ENCODE measurements at places on chromosomes 6 and 20.

- no peak for DNase-seq
Observed at GRCh38 chr20:56417911-56418310, 5.9 kb downstream of the CASS4 start.

GRCh38 chr6:142883011-142883410, 62.0 kb downstream of the HIVEP2 start:
- peak; percentile 26 for DNase-seq

DNA sequence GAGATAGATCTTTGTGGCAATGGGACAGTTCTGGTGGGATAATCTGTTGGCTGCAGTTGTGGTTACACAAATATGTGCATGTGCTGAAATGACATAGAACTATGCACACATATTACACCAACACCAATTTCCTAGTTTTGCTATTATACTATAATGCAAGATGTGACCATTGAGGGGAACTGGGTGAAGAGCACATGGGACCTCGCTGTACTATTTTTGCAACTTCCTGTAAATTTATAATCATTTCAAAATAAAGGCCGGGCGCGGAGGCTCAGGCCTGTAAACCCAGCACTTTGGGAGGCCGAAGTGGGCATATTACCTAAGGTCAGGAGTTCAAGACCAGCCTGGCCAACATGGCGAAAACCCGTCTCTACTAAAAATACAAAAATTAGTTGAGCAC, 8.7 kb downstream of the ARMC12 start:
- DNase-seq, result no peak

DNA sequence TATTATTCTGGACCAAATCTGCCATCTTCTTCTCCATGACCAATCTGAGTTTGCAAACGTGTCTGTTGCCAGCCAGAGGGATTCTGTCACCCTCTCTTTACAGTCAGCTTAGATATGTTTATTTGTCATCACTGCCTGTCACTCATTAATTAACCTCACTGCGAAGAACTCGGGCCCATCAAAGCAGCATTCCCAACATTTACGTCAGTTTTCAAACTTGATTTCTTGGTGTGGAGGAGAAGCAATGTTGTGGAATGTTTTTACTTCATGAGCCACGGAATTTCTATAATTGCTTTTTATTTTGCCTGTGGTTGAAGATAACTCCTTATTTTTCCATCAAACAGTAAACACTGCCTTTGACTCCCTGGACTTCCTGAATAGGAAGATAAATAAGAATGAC, 91.8 kb upstream of the CNKSR3 start:
- DNase-seq, result no peak

GRCh38 chr6:90068703-90069523, 174.6 kb downstream of the GJA10 start:
- no peak for DNase-seq

DNA sequence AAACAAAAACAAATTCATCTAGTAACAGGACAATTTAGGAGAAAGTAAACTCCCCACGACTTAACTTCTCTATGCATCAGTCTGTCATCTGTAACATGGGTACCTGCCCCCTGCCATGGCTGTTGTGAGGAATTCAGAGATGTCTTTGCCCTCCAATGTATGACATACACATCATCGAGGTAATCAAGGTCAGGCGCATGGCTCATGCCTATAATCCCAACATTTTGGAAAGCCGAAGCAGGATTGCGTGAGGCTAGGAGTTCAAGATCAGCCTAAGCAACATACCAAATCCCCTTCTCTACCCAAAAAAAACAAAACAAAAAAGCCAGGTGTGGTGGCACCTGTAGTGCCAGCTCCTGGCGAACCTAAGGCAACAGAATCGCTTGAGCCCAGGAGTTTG, 9.0 kb downstream of the EEF1A1 start:
- no peak for DNase-seq

- DNase-seq, result no peak
Observed at GRCh38 chr6:155310596-155310995, 3.7 kb downstream of the TFB1M start.

DNA sequence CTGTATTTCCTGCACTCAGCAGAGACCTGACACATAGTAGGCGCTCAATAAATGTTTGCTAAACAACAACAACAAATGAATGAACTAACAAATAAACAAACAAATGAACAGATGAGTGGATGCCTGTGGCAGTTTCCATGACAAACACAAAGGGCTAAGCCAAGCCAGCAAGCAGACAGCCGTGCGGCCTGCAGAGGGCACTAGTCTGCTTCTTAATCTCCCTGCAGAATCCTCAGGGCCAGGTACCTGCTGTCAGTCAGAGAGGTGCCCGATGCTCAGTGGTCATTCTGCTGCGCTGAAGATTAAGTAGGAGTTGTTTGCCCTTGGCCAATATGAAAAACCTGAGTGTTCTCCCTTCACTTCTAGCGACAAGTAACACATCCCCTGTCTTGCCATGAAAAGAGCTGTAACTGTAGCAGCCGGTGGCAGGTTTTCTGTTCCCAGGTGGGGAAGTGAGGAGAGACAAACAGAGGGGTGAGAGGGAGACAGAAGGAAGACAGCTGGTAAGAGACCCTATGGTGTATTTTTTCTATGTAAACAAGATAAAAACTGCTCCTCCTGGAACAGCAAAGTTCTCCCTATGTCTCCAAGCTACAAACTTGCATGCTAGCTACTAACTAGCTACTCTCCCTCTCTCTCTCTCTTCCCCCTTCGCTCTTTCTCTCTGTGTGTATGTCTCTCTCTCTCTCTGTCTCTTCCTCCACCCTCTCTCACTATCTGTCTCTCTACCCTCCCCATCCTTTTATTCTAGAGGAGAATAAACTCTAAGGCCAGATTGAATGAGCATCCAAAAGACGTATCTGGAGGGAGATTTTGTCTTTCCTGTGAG, at the start of gene MC3R:
Gene MC3R, plus strand, starts transcription at position 779 of the 829 bp plus-strand sequence. CDS start 112 bp downstream, outside the sequence.
- peak; percentile 69 for DNase-seq

DNA sequence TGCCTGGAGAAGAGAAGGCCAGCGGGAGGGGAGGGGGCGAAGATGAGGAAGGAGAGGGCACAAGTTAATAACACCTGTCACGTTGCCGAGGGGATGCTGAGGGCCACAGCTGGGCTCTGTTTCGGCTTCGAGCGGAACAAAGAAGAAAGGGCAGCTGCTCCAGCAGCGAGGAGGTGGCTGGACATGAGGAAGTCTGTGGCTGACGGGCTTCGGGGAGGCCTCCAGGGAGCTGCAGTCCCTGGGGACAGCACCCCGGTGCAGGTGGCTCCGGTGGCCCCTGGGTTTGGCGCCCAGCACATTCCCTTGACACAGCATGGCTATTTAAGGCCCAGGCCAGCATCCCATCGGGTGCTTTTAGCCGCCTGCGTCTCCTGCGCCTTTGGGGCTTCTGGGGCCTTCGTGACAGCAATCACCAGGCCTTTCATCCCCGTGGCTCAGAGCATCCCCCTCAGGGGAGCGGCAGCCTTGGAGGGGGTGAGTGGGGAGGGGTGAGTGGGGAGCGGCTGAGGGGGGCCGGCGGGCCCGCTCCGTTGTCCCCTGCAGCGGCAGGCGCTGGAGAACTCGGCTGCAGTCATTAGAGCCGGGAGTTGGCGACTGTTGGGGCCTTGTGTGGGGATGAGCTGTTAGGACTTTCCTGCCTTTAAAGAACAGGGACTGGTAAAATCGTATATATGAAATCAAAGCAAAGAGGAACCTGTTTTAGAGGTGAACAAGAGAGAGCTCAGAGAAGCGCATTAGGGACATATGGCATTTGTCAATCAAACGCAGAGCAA, 99.0 kb downstream of the TMEM242 start:
- DNase-seq, result no peak

DNA sequence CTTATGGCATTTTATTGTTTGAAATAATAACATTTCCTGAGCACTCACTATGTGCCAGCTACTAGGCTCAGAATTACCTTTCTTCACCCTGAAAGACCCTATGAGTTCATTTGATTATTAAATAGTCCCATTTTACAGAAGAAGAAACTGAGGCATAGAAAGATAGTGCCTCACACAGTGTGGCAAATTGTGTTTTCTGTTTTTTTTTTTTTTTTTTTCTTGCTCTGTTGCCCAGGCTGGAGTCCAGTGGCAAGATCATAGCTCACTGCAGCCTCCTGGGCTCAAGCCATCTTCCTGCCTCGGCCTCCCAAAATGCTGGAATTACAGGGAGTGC, 59.7 kb upstream of the PTPN1 start:
- DNase-seq, result no peak

DNA sequence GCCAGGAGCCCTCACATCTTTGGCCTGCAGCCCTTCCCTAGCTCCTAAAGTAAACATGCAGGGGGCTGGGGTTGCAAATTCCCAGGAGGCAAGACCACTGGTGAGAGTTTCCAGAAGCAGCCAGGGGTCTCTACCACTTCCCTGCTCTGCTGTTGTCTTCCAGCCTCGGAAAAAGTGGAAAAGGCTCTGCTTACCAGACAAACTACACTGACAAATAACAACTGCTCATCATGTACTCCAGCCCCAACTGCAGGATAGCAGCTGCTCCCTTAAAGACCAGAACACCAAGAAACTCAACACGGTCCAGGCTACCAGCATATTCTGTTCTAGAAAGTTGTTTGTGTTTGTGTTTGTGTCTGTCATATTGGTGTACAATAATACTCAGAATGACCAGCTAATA, 187.5 kb upstream of the MARCKS start:
- no peak for DNase-seq
